ENCODE measurements at places on chromosomes 12 and 14.

DNA sequence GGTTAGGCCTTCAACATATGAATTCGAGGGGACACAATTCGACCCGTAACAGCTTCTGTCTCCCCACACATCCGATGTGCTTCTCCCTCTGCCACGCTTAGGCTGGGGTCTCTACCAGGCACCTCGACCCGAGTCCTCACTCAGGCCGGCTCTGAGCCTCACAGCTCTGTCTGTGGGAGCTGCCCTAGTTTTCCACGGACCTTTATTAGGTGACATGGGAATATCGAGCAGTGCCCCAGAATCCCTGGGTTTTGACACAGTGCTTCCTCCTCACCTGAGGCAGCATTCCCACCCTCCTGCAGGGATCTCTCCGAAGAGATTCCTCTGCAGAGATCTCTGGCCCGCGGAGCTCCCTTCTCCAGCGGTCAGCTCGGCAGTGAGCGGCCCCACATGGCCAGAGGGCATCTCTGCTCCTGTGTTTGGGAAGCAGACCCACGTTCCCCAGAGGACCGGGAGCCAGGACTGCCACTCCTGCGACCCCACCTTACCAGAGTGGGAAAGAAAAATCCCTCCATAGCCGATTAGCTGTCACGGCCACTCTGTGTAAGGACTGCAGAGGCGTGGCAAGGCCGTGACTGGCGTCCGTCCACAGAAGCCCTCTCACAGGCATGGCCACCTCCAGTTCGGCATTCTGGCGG lies 21.2 kb downstream of the ZBTB42 start:
- no peak for DNase-seq

DNA sequence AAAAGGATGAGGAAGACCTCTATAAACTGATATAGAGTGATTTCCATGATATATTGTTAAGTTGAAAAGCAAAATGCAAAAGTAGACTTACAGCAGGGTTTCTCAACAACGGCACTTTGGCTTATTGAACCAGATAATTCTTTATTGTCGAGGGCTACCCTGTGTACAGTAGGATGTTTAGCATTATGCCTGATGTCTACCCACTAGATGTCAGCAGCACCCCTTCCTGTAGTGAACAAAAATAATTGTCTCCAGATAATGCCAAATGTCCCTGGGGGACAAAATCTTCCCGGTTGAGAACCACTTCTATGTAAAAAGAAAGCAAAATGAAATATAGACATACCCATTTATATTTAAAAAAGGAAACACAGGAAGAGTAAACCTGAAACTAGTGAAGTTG lies 32.4 kb downstream of the ABCD2 start:
- no peak for DNase-seq

DNA sequence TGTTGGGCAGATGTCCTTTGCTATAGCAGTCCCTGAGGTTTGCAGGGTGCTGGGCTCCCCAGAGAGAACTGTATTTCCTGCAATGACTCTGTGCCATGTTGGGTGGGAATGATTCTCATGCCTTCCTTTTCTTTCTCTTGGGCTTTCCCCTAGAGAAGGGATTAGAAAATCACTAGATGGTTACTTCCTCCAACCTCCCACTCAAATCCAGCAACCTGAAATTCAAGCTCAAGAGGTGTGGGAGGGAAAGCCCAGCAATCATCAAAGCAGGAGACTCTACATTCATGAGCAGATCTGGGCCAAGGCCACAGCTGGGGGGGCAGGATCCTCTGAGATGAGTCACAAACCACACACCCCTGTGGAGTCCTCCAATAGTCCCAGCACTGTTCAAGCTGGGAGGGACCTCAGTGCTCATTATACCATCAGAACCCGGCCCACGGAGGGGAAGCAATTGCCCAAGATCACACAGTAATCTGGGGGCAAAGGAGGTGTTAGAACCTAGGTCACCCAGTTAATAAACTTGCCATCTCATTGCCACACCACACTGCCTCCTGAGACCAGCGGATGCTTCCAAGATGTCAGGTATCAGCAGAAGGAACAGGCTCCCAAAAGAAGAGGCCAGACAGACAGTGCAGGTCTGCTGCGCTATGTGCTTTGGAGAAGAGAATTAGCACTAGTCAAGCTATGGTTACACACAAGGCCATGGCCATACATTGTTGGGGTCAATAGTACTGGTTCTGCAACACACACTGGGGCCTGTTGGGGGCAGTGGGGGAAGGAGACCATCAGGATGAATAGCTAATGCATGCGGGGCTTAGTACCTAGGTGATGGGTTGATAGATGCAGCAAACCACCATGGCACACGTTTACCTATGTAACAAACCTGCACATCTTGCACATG lies 65.7 kb downstream of the TTC9 start:
- no peak for DNase-seq

- no peak for DNase-seq
Observed at GRCh38 chr14:93012951-93013719, 90.2 kb downstream of the CHGA start.

GRCh38 chr14:67541448-67542387 lies 8.6 kb downstream of the PLEKHH1 start:
- DNase-seq = no peak

DNA sequence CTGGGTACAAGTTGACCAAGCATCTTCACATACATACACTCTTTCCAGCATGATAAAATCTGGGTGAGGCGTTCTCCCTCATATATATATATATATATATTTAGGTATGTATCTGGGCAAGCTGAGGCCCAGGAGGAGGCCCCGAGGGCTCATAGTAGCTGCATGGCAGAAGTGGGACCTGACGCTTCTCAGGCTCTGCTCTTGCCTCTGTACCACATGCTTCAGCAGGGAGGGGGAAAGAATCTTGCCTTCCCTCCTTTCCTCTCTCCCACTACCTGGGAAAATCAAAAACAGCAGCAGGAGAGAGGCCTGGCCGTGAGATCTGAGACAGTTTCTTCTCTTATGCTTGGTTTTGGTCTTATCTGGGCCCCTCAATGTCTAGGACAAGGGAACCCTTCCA lies 9.2 kb downstream of the PPP1R1A start:
- DNase-seq = no peak

DNA sequence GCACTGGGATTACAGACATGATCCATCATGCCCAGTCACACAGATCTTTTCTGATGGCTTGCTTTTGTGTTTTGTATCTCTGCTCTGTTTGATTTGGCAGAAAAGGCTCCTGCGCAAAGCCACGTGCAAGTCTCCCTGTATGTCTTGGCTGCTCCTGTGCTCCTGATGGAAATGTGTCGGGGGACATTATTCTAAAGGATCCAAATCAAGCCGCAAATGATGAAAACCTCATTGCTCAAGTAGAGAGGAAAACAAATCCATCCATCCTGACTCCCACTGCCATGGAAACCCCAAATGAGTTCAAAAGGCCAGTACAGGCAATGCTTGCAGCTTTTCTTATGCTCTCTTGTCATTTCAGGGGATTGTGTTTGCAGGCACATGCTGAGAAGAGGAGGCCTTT lies 93.8 kb downstream of the NDUFA12 start:
- no peak for DNase-seq

GRCh38 chr12:779745-780734 lies 27.7 kb downstream of the WNK1 start:
- DNase-seq = no peak

DNA sequence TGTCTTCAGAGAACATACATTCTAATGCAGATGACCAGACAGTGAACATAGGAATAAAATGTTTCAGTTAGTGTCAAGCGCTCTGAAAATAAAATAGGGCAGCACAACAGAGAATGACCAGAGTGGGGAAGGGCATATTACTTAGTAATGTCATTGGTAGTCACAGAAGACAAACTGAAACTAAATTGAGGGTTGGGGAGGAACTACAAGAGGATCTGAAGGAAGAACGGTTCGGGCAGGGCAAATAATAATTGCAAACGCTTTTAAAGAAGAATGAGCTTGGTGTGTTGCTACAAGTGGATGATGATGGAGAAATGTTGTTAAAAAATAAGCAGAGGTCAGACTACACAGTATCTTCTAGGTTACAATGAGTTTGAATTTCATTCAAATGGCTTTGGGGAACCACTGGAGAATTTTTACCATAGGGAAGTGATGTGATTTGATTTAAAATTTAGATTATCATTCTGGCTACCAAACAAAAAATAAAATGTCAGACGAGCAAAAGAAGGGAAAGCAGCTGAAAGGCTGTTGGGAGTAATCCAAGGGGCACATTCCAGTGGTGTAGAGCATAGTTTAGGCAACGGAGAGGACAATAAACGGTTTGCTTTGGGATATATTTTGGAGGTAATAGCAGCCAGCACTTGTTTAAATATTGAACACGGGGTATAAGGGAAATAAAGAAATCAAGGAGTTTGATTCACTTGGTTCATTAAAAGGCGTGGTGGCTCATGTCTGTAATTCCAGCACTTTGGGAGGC lies 56.3 kb upstream of the SLC6A13 start:
- DNase-seq = no peak

DNA sequence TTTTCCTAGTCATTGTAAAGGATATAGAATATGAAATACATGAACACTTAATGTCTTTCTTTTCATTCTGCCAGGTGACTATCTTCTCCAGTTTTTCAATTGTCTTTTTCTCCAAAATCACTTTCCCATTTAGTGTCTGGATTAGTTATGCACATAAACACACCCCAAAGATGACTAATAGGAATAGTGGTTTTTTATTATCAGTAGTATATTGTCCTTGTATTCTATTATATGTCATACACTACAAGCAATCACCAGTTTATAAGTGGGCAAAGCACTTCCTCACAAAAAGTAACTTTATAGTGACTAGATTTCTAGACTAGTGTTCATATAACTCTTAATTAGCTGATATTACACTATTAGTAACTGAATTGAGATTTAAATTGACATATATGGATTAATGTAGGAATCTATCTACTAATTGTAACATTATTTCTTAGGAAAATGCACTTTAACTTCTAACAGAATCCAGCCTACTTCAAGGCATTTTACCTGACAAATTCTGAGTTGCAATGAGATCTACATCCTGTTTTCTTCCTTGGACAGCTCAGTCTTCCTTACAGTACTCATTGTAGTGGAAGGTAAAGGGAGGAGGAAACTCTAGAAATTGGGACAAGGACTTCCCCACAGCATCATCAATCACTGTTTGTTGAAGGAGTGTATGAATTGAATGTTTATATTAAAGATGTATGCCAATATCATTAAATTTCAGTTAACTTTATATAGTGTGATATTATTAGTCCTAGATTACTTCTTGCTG lies 186.1 kb upstream of the GARIN2 start:
- no peak for DNase-seq

GRCh38 chr12:55683676-55684075 lies 24.0 kb downstream of the ITGA7 start:
- DNase-seq = no peak

DNA sequence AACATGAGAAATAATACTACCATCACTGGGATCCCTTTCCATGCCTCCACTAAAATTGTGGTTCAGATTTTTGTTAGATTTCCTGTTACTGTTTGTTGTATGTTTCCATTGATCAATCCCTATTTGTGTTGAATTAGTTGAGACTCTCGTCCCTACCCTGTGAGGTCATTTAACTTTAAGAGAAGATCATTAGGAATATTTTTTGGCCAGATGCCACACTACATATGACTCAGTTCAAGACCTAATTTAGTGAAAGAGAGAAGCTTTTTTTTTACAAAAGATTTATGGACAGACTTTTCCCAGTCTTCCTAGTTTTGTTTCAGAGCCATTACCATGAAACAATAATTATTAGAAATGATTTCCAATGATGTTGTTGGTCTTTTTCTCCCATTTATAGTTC lies 35.5 kb downstream of the CPSF6 start:
- no peak for DNase-seq

GRCh38 chr12:121245951-121246350 lies 36.0 kb downstream of the P2RX4 start:
- peak; percentile 69 for DNase-seq

DNA sequence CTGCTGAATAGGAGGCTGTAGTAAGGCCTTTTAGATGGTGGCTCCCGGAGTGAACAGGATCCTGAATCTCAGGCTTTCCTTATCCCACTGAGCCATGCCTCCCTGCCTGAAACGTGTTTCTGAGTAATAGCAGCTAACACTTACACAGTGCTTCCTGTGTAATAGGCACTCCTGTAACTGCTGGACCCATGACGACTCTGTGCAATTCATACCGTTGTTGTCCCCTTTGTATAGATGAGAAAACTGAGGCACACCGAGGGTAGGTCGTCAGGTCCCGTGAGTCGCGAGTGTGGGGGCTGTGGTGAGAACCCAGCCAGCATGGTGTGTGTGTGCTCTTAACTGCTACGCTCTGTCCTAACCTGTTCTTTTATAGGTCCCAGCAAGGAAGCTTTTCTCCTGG lies 193.6 kb downstream of the CACNA1C start:
- no peak for DNase-seq

DNA sequence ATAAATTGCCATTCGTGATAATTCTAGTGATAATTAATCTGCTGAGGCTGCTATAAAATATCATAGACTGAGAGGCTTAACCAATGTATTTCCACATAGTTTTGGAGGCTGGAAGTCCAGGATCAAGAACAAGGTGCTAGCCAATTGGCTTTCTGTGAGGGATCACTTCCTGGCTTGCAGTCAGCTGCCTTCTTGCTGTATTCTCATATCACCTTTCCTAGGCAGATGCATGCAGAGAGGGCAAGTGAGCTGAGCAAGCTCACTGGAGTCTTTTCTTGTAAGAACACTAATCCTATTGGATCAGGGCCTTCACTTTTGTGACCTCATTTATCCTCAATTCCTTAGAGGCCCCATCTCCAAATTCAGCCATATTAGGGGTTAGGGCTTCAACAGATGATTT lies 640.7 kb downstream of the DIO2 start:
- no peak for DNase-seq

DNA sequence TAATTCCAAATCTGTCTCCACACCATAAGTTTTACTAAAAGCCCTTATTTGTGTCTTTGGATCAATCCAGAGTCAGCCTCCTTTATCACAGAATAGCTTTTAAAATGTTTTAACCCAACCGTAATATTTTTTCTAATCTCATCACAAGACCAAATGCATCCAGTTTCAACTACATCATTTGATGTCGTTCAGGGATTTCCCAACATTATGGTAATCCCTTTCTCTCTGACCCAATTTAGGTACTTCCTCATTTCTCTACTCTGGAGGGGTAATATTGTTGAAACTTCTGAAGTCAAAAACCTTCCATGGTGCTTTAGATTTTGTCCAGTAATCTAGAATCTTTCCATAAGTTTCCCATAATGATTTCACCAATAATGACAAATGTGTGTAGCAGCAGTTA lies 596.8 kb downstream of the SOX5 start:
- no peak for DNase-seq

- no peak for DNase-seq
Observed at GRCh38 chr14:75917946-75918335, 63.9 kb downstream of the TGFB3 start.

GRCh38 chr12:116153983-116154382 lies 123.5 kb downstream of the MED13L start:
- no peak for DNase-seq

GRCh38 chr14:76056128-76056527 lies 70.6 kb downstream of the IFT43 start:
- no peak for DNase-seq

- DNase-seq = no peak
Observed at GRCh38 chr12:56928262-56928661, 5.9 kb downstream of the SDR9C7 start.

Measured in putamen (tissue), 1 donor.